ENCODE measurements at places on chromosomes 4 and X.

GRCh38 chrX:130028196-130028595, 45.8 kb downstream of the BCORL1 start:
- no peak for DNase-seq

GRCh38 chrX:126376465-126376864, 176.1 kb downstream of the DCAF12L1 start:
- DNase-seq: no peak

- DNase-seq: no peak
These were observed 502.5 kb downstream of the SPRY1 start for GRCh38 chr4:123898946-123899666.

DNA sequence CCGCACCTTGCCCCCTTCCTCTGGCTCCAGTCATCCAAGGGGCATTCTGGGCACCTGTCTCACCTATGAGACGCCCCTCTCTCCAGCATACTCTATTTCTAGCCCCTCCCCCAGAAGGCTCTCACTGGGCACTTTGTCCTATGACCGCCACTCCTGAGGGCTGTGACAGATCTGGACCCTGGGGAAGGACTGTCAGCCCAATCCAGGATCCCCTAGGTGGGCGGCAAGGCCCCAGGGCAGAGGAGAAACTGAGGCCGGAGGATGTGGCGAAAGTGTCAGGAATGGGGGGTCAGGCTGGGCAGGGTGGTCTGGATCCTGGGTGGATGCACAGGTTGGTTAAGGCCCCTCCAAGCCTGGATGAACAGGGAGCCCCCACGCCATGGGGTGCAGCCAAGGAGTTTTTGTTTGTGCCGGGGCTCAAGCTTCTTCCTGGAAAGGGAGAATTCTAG, 16.2 kb upstream of the NAT8L start:
- no peak for DNase-seq

- DNase-seq: no peak
These were observed 16.8 kb upstream of the NAT8L start for GRCh38 chr4:2042204-2042946.

DNA sequence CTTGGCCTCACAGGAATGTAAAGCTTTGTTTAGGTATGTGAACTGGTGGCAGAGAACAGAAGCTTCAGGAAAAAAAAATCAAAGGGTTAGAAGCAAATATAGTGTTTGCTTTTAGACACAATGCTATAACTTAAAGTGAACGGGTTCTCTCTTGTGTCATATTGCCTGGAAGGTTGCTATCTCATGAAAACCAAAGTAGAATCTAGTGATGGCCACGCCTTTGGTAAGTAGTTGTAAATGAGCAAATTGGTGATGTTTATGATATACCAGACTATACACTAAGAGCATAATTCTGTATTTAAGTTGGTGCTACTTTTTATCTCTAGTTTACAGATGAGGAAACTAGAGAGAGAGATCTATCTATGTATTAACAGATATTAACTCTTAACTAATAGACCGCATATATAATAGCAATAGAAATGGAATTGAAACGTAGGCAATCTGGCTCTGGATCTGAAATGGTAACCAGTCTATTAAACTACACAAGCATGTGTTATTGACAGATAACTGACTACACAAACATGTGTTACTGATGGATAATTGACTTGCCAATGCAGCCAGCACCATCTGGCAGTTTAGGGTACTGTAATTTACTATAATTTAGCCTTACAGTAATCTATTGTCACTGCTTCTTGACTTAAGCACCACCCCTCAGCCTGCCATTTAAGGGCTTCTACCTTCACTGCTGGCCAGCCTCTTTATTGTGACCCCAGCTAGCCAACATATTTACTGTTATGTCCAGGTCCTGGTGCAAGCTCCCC, 40.8 kb downstream of the HCCS start:
- DNase-seq: no peak

DNA sequence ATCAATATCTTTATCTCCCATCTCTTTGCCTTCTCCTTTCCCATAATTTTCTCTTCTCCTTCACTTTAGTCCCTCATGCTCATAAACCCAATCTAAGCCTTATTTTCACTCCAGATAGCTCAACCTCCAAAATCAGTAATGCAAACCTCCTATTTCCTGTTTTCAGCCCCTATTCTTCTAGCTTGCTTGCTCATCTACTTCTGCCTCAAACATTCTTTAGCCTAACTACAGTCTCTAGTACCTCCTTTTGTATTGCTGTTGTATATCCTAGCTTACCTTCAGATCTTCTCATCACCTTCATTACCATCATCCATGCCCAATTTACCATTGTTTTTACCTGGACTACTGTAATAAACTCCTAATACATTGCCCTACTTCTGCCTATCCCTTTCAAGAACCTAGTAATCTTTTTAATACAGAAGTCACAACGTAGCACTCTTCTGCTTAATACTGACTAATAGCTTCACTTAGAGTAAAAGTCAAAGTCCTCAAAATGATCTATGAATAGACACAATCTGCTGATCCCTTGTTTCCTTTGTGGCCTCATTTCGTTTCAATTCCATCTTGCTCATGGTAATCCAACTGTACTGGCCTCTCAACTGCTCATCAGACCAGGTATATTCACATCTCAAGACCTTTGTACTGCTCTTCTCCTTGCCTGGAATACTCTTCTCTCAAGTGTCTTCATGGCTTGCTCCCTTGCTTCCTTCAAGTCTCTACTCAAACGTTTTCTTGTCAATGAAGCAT, 123.4 kb downstream of the FAM13A start:
- no peak for DNase-seq

GRCh38 chr4:88713782-88714181, 16.2 kb upstream of the NAP1L5 start:
- DNase-seq: no peak

DNA sequence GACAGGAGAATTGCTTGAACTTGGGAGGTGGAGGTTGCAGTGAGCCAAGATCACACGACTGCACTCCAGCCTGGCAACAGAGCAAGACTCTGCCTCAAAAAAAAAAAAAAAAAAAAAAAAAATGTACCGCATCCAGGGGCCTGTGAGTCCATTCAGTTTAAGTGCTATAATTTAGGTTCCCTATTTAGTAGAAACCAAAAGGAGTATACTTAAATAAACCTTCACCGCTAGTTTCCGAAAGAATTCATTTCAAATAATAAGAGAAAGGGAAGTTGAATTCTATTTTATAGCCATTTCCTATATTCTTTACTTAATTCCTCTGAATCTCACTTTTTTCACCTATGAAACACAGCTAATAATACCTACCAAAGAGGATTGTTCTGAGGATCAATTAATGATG, 20.8 kb upstream of the LRBA start:
- DNase-seq: no peak

DNA sequence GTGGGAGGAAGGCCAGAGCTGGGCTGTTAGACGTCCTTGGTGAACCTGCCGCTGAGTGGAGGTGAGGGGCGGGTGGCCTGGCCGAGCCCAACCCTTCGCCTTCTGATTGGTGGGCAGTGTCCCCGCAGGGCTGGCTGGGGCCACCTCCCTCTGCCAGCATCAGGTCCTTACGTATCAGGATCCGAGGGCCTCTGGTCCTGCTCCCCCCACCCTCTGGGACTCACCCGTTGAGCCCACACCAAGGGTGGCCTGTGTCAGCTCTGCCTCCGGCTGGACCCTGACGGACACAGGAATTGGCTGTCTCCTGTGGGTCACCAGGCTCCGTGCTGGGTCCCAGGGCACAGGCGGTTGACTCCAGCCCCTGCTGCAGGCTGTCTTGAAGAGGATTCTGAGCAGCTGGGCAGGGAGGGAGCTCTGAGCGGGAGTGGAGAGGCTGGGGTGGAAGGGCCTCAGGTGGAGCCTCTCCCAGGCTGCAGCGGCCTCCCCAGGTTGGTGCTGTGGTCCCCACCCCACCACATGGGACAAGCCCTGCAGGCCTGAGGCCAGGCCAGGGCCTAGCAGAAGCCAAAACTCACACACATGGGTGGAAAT, 58.4 kb upstream of the NKX1-1 start:
- no peak for DNase-seq

DNA sequence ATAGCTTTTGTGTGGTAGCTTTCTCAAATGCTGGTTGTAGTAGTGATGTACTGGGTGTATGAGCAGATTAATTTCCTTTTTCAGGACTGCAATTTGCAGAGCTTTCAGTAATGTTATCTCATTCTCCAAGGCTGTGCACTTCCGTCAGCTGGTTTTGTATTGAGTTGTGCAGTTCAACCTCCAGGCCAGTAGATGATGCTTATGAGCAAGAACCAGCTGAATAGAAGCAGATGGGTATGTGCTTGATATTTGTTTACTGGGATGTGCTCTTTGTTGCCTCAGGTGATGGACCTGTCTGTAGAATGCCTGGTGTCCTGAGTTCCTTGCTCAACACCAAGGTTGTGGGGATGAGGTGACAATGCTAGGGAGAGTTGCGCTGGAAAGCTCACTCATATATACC, 462.8 kb downstream of the PCDH18 start:
- DNase-seq: no peak

DNA sequence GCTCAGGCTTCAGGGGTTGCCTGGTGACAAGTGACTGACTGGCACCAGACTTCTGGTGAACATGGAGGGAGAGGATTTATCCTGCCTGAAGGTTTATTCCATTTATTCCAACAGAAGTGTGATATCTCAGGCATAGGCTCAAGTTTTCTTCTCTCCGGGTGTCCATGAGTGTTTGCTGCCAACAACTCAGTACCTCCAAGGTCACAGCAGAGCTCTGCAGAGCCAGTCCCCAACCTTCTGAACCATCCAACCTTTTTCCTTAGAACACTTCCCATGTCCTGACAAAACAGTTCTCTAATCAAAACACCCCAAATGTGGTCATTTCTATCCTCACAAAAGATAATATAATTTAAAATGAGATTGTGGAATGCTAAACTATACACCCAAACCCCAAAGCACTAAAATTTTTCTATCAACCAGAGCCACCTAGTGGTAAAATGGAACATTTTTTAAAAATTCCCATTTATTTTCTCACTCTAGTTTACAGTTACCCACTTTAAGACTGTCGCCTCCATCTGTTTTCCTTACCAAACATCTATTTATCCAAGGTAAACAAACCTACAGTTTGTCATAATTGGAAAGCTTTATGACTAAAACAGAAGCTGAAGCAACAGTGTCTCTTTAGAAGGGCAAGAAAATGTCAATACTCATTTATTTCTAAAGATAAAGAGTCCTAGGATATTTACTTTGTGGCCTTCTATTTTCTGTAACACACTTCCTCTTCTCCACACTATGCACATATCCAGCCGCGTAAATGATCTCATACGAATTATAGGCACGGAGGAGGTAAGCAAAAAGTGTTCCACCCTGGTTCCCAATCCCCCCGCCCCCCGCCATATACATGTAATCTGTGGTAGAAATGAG, 39.5 kb downstream of the TMEM154 start:
- DNase-seq: no peak

GRCh38 chr4:69765751-69766150, 5.3 kb upstream of the SULT1B1 start:
- no peak for DNase-seq

GRCh38 chr4:56480691-56481090, 13.3 kb downstream of the SRP72 start:
- no peak for DNase-seq

DNA sequence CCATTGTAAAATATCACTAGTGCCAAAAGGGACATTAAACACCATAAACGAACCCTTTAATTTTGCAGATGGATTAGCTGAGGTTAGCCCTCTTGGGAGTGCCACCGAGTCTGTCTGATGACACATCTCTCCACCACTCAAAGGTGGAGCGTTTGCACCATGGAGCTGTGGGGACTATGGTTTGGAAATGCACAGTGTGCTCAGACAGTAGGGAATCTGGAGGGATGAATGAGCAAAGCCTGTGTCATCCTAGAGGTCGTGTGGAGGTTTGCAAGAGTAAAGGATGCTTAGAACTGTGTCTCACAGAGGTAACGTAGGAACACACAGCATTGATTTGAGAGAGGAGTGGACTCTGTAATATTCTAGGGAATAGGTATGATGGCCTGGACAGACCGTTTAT, 93.7 kb downstream of the CLNK start:
- DNase-seq: no peak

GRCh38 chrX:13938051-13938828, 91.5 kb downstream of the GEMIN8 start:
- no peak for DNase-seq

- DNase-seq: no peak
These were observed 9.2 kb downstream of the UBA1 start for GRCh38 chrX:47202877-47203276.

- no peak for DNase-seq
These were observed 16.7 kb upstream of the KLF3 start for GRCh38 chr4:38647101-38647819.

DNA sequence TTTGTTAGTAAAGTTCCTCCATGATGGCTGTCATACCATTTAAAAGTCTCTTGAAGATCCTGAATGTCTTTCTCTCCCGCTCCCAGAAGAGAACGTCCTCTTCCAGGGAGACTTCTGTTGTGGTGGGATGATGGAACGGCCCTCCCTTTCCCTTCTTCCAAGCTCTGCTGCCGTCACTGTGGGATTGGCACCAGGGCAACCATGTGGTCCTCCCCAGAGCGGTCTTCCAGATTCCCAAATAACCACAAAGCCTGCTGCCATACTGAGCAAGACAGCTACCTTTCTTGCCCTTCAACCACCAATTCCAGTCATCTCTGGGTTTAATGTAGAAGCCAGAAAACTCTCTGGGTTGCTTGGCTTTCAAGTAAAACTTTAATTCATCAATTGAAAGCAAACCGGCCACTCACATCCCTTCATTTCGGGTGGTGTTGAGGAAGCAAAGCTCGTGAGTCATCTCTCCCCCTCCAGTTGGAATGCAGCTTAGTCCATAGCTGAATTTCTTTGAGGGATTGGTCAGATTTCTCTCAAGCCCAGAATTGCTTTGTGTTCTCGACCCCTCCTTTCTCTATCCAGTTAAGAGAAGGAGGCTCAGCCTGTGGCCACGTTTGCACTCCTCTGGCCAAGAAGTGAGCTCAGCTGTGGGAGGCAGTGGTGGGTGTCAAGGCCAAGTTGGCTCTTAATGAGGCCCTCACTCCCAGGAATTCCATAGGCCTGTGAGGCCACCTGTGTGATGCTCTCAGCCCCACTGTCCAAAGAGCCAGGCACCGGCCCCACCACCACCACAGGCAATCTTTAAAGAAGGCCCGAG, 36.9 kb downstream of the FHDC1 start:
- no peak for DNase-seq

DNA sequence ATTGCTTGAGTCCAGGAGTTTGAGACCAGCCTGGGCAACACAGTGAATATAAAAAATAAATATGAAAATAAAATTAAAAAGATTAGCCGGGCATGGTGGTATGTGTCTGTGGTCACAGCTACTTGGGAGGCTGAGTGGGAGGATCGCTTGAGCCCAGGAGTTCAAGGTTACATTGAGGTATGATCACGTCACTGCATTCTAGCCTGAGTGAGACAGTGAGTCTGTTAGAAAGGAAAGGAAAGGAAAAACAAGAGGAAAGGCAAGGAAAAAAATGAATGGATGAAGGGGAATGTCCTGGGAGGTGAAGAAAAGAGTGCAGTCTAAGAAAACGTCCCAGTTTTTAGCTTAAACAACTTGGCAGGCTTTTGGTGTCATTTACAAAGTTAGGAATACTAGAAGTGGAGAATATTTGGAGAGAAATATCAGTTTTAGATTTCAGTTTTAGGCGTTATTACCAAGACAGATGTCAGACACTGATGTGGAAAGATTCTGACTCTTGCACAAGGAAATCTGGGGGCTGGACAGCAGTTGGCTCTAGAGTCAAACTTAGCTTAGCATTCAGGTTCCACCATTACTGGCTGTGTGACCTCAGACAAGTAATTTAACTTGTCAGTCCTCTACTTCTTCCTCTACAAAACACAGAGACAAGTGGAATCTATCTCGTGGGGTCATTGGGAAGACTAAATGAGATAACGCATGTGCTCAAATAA, 139.0 kb downstream of the TSPAN5 start:
- no peak for DNase-seq

GRCh38 chrX:154728431-154729190, 22.3 kb downstream of the GAB3 start:
- DNase-seq: no peak

GRCh38 chrX:17292111-17292527, 82.9 kb upstream of the NHS start:
- no peak for DNase-seq
